Hindlimb muscle (tissue), 1 donor: ENCODE measurements at places on chromosomes 6 and 20. TPM values are rescaled to one million over a fixed set of nuclear protein-coding genes. Genes with fewer than 3 reads are reported as not detected.

- no peak for DNase-seq
These were observed 23.6 kb upstream of the STX16 start for GRCh38 chr20:58627212-58628072.

DNA sequence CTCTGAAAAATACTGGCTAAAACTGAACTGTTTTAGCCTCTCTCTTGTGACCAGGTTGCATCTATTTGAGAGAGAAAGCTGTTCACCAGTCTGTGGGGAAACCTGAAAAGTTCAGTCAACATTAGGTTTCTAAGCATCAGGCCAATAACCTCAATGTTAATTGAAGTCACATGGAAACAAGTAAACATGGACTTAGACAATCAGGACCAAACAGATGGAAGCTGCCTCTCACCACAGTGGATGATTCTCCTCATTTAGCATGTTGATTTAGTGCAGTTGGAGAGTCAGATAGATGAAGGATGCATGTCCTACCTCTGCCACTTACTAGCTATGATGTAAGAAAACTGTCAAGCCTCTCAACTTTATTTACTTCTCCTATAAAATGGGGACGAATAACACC lies 18.2 kb downstream of the SCGN start:
- no peak for DNase-seq

- no peak for DNase-seq
These were observed 33.2 kb downstream of the PANK2 start for GRCh38 chr20:3922223-3922982.

- no peak for DNase-seq
These were observed 168.0 kb downstream of the ZFAND3 start for GRCh38 chr6:37987559-37987958.

DNA sequence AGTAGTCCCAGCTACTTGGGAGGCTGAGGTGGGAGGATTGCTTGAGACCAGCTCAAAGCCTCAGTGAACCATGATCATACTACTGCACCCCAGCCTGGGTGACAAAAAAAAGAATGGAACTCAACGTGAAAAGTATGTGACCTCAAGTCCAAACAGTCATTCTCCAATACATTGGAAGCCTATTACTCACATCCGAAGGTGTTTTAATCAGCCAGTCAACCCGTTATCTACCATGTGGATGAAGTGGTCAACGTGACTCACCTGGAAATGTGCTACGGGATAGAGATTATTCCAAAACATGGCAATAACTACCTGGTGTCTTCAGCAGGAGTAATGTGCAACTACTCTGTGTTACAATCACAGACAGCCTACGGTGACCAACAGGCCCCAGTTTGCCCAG lies 85.8 kb upstream of the TOP1 start:
- no peak for DNase-seq

DNA sequence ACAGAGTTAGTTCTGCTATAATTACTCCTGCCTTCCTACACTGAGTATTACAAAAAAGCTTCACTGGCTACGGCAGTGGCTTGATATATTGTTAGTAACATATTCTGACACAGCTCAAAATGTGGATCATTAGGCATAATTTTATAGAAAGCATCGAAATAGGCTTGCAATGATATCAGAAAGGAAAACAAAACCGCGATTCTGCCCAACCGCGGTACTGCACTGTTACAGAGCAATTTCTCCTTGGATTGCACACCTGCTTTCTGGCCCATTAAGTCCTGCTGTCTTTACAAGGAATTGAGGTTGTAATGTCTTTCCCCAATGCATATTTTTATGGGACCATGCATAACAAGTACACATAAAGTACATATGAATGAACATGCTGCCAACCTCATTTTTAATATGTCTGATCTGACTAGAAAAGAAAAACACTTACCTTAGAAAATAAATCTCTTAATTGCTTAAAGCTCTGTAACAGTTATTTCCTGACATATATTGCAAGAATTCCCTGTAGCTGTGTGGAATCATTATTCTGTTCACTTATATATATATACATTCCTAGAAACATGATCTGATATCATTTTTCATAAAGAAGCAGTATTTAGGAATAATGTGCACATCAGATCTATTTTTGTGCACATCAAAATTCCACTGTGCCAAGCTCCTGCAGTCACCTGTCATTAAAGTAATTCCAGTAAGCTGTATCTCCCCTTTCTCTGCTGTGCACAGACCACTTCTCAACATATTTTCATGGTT lies 763.9 kb downstream of the HACE1 start:
- DNase-seq: no peak

TMEM14A gene
- 13.4 TPM for polyA plus RNA-seq

TP53TG5 gene
- polyA plus RNA-seq: 0.89 TPM

TM9SF4 gene
- 42.4 TPM for polyA plus RNA-seq

COL20A1 gene
- 6.2 TPM for polyA plus RNA-seq

SSTR4 gene
- polyA plus RNA-seq: not detected

HLA-DQB2 gene
- polyA plus RNA-seq: 0.70 TPM

MYT1 gene
- 0.05 TPM for polyA plus RNA-seq

SMOC2 gene
- polyA plus RNA-seq: 56.2 TPM
